Activated CD8-positive, alpha-beta T cell treated with anti-CD3 and anti-CD28 coated beads, Interleukin-2, amount 10 ng/mL, durations not matched to agents 7 days and 5 days (primary cell): ENCODE measurements at places on chromosomes 12 and 14. TPM values are rescaled to one million over a fixed set of nuclear protein-coding genes. Genes with fewer than 3 reads are reported as not detected.
A peak's percentile ranks its signal among the peaks of the same experiment; 100 is the strongest.

DNA sequence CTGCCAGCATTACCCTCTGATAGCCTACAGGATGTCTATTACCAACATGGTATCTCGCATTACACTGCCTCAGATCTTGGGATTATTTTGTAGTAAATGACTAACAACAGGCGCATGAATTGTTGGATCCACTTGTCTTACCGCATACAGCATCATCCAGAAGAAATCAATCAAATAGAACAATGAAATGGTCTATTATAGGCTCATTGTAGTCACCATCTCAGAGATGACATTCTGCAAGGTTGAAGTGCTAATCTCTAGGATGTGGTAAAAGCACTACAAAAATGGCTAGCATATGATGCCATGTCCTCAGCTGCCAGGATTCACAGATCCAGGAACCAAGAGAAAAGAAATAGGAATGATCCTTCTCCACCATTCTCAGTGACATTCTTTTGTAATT, 52.0 kb downstream of the WASHC3 start:
- no peak for DNase-seq

GRCh38 chr12:127013197-127013596, 1253.8 kb upstream of the TMEM132C start:
- DNase-seq = no peak

DNA sequence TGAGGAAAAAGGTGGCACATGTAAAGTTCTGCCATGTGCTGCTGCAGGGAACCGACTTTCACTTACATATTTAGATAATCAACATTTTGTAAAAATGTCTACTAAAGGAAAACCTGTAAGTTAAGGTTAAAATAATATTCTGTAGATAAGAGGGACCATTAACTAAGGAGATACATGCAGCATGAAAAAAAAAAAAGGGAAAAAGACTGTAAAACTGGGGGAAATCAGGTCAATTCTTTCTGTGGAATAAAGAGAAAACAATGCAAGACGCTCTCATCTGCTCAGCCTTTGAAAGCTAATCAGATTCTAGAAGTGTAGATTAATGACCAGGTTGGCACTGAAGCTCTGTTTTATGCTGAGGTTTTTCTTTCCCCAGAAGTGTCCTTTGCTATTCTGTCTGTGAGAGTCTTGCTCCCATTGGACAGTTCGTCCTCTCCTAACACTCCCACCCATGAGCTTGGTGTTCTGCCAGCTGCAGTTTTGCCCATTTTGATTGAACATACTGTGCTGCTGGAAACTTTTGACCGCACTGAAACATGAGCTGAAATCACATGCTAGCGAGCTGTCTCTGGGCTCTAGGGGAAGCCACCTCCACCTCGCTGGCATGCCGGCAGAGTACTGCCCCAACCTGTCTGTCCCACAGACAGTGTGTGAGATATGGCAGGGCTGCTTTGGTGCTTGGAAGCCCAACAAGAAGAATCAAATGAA, 39.7 kb downstream of the PPTC7 start:
- DNase-seq = no peak

DNA sequence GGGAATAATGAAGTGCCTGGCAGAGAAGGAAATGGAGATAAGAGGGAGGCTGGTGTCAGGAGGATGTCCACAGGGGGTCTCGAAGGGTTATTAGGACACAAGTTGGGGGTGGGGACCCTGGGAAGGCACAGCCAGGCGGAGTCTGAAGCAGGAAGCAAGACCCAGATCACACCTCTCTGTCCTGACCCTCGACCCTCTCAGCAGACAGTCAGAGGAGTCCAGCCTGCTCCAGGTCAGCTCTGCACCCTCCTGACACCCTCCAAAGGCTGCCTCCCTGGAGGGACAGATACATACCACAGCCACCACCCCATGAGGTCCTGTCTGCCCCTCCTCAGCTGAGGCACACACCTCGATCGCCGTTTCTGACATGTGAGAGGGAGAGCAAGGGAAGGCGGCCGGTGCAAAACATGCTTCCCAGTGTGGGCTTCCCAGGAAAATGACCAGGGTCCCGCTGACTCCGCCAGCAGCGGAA, 9.0 kb downstream of the BCL11B start:
- peak; percentile 39 for DNase-seq

Gene IL26
- total RNA-seq = 0.23 TPM

Gene SERPINA6
- not detected for total RNA-seq

Gene MIP
- total RNA-seq = not detected
